ENCODE measurements at places on chromosomes 16 and 17. TPM values are rescaled to one million over a fixed set of nuclear protein-coding genes. Genes with fewer than 3 reads are reported as not detected.

DNA sequence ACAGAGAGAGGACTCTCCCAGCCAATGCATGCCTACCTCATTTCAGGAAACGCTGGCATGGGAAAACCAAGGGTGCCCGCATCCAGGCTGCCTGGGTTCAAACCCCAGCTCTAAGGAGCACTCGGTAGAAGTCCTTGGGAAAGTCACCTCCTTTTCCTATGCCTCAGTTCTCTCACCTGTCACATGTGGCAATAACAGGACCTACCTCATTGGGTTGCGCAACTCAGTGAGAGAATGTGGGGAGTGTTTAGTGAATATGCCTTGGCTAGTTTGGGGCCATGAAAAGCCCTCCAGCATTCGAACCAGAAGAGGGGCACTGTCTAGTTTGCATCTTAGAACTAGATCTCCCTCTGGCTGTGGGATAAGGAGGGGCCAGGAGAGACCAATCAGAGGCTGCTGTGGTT is 9.0 kb upstream of the NXPH3 start:
- no peak overlapping the region for H3K27ac ChIP-seq
- H3K27me3 ChIP-seq, result peaks cover 23% of the 10 kb centered on the region
- no peak overlapping the region for H3K4me3 ChIP-seq
- no peak for DNase-seq
- H3K4me1 ChIP-seq, result peaks cover 30% of the 10 kb centered on the region
- no peaks in the 10 kb centered on the region for H3K36me3 ChIP-seq

- H3K4me1 ChIP-seq, result peaks cover 3% of the 10 kb centered on the region
- no peak overlapping the region for H3K27ac ChIP-seq
- no peak overlapping the region for H3K4me3 ChIP-seq
- DNase-seq, result no peak
- H3K36me3 ChIP-seq, result no peaks in the 10 kb centered on the region
Measured at GRCh38 chr16:69179328-69180010, 7.5 kb upstream of the SNTB2 start.

DNA sequence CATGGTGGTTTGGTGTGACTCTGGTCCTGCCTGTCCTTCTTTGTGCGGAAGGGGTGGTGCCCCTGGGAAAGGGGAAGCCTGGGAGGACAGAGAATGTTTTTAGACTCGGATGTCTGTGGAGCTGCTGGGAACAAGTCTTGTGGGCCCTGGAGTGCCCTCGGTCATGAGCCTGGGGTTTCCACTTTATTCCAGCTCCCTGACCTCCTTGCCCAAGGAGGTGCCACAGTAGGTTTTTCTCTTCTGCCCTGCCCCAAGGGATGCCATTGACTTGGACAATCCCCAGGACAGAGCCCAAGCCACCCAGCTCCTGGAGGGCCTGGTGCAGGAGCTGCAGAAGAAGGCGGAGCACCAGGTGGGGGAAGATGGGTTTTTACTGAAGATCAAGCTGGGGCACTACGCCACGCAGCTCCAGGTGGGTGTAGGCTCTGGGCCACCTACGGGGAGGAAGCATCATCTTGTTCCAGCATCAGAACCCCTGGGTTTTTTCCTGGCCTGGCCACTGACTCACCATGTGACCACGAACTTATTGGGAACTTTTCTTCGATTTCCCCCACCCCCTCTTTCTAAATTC is 1.4 kb downstream of the STAT5A start:
- H3K4me1 ChIP-seq, result peaks cover 55% of the 10 kb centered on the region
- DNase-seq, result peak; percentile 27
- H3K27me3 ChIP-seq, result no peaks in the 10 kb centered on the region
- H3K36me3 ChIP-seq, result peaks cover 26% of the 10 kb centered on the region
- peak overlapping the region; percentile 90 for H3K27ac ChIP-seq
- peak overlapping the region; percentile 88 for H3K4me3 ChIP-seq

GRCh38 chr17:72707881-72708280 is 384.6 kb downstream of the SLC39A11 start:
- H3K36me3 ChIP-seq, result peaks cover 50% of the 10 kb centered on the region
- DNase-seq, result no peak
- H3K27ac ChIP-seq, result peak overlapping the region; percentile 86

The NPIPB13 gene
- total RNA-seq, result 11.4 TPM

The HOXB2 gene
- 3.4 TPM for total RNA-seq

The SSTR5 gene
- not detected for total RNA-seq

The PABPN1L gene
- total RNA-seq, result not detected

All from activated CD4-positive, alpha-beta T cell treated with anti-CD3 and anti-CD28 coated beads, Interleukin-2, amount 10 ng/mL, durations not matched to agents 7 days and 5 days (primary cell).